ENCODE measurements at places on chromosomes 7 and 10. TPM values are rescaled to one million over a fixed set of nuclear protein-coding genes. Genes with fewer than 3 reads are reported as not detected.

Gene DENND11
- 25.7 TPM for total RNA-seq

Gene NUTM2A
- total RNA-seq, result 0.28 TPM

- no peak for DNase-seq
Observed at GRCh38 chr7:50612704-50613103, 47.5 kb upstream of the DDC start.

DNA sequence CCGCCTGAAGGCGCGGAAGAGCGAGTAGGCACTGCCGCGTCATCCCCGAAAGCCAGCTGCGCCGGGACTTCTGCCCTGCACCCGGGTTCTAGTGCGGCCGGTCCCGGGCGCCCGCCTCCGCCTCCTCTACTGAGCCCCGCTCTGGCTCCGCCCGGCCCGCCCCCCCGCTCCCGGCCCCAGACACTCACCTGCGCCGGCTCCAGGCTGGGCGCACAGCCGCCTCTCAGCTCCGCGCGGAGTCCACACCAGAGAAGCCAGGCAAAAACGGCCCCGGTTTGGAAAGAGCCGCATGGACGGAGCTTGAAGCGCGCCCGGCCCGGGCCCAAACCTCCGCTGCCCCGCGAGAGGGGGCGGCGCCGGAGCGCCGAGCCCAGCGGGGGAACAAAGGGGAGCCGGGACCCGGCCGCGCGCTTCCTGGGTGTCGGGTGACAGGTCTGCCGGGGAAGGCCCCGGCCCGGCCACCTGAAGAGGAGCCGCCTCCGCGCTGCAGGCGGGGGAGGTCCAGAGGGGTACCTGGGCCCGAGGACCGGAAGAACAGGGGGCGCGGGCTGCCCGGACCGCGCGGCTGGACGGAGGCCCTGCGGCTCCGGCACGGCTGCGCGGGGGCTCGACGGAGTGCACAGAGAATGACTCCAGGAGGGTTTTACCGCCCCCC, 168.2 kb downstream of the NRF1 start:
- DNase-seq, result no peak

- DNase-seq, result no peak
Observed at GRCh38 chr10:91566115-91566514, 66.8 kb downstream of the PPP1R3C start.

DNA sequence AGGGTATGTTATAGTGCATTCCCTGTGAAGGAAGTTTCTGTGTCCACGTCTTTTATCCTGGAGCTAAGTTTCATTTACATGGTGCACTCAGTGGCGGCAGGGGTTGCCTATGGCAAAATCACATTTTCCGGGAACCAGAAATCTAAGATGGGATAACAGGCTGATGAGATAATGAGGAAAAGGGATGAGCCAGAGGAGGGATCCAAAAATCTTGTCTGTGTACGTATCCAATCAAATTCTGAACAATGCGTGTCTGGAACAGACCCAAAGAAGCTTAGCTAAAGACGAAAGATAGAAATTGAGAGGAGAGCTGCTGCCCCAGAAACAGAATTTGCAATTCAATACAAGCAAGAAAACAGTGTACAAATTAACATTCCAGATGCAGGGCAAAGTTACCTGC, 16.1 kb downstream of the LANCL2 start:
- DNase-seq, result no peak

GRCh38 chr10:49333192-49333591, 34.2 kb downstream of the C10orf71 start:
- DNase-seq, result no peak

DNA sequence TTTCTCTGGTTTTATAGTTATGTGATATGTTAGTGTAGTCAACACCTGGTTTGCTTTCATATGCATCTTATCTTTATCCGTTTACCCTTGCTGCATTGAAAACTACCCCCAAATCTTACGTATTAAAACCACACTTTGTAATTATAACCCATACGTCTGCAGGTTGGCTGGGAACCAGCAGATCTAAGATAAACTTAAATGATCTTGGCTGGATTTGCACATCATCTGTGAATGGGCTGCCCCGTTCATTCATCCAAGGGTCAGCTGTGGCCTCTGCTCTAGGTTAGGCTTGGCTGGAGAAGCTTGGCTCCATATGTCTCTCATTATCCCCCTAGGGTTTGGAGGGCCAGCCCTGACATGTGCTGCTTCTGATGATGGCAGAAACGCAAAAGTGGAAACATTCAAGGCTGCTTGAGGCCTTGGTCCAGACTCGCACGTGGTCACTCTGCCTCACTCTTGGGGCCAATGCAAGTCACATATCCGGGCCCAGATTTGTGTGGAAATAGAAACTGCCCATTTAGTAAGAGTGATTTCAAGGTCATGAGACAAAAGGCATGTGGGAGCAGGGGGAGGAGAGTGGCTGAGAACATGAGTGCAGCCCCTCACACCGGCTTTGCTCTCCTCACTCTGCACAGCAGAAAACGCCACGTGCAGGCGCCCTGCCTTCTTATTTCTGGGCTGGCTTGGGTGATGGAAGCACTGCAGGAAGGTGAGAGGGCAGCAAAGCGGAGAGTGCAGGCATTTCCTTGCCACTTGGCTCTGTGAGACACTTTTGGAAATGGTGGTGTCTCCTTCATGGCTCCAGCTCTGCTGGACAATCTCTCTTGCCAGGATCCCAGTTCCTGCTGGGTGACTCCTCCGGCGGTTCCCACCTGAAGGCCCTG, 553.8 kb downstream of the GLRX3 start:
- no peak for DNase-seq

DNA sequence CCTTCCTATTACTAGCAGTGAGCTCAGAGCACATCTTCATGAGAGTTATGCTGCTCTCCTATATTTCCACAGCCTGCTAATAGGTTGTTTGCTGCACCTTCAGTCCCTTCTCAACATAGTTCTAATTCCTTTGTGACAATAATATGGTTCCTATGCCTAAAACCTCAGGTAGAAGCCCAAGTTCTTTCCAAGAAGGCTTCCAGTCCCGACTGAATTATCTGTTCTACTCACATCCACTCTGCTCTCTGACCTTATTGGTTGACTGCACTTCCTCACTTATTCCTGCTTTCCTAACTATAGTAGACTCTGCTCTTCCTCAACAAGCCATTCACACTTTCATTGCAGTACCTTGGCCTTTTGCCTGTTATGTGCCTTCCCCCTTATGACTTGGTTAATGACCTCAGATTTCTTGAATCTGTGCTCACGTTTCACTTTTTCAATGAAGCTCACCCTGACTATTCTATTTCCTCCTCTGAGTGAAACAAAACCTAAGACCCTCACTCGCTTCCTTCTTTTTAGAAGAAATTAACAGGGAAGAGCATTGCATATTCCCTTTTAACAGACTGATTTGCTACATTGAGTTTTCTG, 132.7 kb downstream of the MDFIC start:
- DNase-seq, result no peak

- DNase-seq, result no peak
Observed at GRCh38 chr7:42453931-42454361, 216.9 kb upstream of the GLI3 start.

Measured in endodermal cell (in vitro differentiated cells).